ENCODE measurements at places on chromosomes 5 and 9.

- peak; percentile 65 for DNase-seq
Observed at GRCh38 chr5:14327624-14328023, 184.5 kb downstream of the TRIO start.

DNA sequence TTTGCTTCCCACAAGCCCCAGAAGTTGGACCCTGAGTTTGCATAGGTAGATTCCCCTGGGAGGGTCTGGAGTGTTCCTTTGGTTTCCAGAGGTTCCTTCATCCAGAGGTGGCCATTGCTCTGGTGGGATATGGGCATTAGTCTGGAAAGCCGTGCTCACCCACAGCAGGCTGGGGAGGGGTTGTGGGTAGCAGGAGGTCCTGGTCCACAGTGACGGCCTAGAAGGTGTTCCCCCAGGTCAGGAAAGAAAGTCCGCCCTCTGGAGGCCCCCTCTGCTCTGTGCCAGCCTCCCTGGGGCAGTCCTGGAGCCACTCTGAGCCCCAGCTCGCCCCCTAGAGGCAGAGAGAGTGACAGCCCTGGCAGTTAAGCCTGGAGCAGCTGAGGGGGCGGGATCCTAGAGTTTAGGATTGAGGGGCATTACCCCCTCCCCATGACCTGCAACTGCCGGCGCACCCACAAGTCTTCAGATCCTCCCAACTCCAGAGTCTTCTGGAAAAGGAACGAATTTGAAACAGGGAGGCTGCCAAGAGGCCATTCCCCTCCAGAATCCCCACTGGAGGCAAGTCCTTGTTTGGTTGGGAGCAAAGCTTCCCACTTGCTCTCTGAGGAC, 36.8 kb downstream of the NDST1 start:
- peak; percentile 27 for DNase-seq

DNA sequence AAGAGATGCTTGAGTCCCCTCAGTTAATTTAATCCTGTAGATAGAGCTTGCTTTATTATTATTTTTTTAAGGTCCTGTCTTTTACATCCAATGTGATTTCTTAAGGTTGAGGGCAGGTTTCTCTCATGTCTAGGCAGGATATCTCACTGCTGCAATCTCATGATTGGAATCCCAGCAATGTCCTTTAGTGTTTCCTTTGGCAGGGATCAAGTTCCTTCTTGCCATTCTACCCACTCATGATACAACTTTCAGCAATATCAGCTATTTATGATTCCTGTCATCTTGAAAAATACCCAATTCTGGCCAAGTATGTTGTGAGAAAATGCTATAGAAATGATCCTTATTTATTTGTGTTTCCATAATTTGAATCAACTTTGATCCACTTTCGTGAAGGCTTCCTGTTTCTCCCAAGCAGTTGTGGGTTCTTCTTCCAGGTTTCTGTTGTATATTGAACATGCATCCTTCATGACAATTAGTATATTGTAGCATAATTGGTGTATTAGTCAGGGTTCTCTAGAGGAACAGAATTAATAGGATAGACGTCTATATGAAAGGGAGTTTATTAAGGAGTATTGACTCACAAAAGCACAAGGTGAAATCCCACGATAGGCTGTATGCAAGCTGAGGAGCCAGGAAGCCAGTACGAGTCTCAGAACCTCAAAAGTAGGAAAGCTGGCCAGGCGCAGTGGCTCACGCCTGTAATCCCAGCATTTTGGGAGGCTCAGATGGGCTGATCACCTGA, 18.4 kb upstream of the VPS13A start:
- DNase-seq = peak; percentile 73

- DNase-seq = no peak
Observed at GRCh38 chr9:138057726-138058125, 180.1 kb downstream of the CACNA1B start.

- no peak for DNase-seq
Observed at GRCh38 chr9:133471551-133472276, 7.2 kb downstream of the SLC2A6 start.

- DNase-seq = no peak
Observed at GRCh38 chr5:116359592-116359991, 215.0 kb downstream of the SEMA6A start.
